GM18507 (cell line): ENCODE measurements at places on chromosomes 4 and X.

GRCh38 chr4:72743078-72743477 lies 174.1 kb upstream of the ADAMTS3 start:
- no peak for DNase-seq

DNA sequence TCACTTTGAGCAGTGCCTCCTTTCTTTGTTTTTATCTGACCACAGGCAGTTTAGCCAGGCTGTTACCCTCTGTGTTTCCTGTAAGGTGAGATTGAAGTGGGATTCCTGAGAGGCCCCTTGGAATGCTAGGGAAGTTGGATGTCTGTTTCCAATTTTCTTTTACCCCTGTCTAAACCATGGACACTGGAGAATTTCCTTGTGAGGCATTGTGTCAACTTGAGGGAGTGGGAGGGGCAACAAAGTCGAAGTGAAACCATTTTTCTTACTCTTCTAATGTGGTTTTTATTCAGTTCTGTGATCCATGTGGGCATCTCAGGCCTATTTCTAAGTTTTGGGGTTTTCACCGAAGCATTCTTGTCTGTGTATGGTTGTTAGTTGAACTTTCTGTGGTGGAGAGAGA lies 296.1 kb upstream of the UGT8 start:
- no peak for DNase-seq

DNA sequence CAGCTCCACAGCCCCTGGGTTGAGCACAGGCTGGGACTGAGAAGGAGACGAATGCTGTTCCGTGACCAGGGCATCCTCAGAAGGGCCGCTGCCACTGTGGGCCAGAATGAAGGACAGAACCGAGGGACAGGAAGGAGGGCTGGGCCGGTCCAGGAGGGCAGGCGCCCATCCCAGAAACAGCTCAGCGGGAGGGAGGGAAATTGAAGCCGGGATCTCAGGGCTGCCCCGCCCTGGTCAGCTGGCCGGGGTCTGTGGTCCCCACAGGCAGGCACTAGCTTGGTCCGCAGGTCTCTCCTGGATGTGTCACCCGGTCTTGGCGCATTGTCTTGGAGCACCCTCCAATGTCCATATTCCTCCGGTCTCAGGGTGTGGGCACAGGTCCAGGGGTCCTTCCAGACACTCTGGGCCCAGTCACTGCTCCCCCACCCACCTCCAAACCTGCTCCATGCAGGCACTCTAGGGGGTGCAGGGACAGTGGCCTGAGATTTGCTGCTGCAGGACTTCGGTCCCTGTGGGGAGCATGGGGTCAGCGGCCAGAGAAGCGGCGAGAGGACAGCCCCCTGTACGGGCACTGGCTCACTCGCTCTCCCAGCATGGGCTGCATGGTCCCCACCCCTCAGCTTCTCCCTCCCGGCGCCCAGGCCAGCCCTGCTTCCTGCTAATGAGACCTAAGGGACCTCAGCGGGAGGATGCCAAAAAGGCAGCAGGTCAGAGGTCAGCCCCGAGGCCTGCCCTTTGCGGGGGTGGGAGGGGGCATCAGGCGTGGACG lies 23.9 kb upstream of the MXD4 start:
- no peak for DNase-seq

DNA sequence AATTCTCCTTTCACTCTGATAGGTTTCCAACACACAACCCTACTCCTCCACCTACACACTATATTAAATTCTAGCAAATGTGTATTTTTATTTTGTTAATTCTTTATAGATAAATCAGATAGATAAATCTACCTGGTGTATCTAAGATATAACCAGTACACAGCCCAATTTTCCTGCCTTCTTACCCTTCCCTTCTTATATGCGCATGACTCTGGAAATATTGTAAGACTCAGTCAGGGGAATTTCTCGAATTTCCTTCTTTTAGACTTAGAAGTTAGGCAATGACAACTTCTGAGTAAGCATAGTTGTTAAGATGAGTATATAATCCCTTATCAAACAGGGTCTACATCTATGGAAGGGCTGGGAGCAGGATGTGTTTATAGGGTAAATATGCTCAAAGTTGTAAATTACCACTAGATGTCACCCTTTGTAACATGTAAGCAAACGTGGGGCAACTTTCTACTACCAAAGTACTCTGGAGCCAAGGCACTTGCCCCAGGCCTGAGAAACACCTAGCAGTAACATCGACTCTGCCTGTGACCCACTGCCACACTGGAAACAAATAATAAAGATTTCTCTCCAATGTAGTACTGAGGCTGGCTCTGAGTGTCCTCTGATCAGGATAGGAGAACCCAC lies 444.7 kb downstream of the IQCM start:
- DNase-seq = no peak

DNA sequence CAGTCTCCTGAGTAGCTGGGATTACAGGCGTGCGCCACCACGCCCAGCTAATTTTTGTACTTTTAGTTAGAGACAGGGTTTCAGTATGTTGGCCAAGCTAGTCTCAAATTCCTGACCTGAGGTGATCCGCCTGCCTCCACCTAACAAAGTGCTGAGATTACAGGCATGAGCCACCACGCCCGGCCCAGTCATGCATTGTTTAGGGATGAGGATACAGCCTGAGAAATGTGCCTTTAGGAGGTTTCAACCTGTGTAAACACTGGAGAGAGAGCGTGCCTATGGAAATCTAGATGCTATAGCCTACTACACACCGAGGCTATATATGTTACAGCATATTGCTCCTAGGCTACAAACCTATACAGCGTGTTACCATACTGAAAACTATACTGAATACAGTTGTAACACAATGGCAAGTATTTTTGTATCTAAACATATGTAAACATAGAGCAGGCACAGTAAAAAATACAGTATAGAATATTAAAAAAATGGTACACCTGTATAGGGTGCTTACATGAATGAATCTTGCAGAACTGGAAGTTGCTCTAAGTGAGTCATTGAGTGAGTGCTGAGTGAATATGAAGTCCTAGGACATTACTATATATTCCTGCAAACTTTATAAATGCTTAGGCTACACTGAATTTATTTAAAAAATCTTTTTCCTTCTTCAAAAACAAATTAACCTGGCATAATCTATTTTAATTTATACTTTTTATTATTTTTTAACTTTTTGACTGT lies 588.2 kb upstream of the ADGRL3 start:
- DNase-seq = no peak

DNA sequence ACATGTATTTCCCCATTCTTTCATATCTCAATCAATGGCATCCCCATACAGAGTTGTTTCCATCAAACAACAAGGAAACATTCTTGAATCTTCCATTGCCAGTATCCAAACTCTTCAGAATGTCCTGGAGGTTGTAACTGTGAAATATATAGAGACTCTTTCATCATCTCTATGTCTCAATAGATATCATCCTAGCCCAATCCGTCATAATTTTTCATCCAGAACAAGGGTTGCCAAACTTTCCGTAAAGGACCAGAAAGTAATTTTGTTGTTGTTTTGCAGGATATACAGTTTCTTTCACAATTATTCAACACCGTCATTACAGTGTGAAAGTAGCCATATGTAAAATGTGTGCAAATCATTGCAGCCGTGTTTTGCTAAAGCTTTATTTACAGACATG lies 15.2 kb upstream of the CXCL6 start:
- DNase-seq = no peak

DNA sequence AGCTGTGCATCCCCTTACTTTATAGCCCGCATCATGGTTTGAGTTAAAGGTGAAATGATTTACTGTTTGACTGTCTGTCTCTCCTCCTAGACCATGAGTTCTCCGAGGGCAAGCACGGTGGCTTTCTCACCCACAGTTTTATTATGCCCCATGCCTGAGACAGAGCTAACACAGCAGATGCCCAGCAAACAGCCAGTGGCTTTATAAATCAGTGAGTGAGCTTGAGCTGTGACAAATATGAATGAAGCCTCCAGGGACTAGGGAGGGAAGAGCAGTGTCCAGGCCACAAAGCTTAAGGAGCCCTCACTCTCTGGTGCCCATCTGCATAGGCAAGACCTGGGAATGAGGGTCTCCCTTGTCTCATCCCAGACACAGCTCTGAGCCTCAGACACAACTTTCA lies 57.9 kb downstream of the FHDC1 start:
- DNase-seq = no peak

DNA sequence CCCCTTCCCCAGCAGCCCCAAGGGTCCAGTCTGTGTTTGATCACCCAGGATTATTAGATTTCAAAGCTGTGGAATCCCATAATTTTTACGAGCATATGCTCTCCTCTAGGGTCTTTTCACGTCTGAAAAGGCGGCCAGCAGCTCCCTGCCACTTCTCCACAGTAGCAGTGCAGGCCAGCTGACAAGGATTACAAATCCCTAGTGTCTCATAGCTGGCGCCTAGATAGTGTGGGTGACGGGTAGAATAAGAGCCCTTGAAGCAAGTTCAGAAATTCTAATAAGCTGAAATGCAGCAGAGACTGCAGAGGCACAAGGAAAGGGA lies 79.4 kb downstream of the RLIM start:
- DNase-seq = no peak

DNA sequence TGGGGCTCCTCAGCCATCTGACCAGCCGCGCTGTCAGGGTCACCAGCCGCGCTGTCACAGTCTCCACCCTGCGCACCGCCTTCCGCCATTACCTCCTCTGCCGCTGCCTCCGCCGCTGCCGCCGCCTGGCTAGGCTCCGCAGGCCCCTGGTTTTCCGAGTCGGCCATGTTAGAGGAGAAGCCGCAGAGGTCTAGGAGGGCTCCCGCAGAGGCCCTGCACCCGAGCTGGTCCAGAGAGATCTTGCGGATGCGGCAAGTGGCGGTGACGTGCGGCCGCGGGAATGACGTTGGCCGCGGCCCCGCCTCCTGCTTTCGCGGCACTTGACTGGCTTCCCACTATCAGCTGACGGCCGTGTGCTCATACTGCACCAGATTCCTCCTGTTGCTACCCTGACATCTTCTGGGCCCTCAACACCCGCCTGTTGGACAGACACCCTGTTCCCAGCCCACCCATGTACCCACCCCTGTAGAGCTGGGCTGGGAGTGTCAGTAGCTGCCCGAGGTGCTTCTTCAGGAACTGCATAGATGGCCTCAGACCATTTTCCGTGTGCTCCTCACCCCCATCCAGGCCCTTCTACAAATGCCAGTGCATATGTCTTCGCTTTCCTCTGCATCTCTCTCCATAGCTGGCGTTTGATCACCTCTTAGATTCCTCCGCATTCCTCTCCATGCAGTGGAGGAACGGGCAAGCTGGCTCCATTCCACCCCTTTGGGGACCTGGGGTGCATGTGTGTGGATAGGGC lies at the start of gene NAP1L5:
Gene NAP1L5, minus strand, starts transcription at position 242 of the 742 bp plus-strand sequence. Its CDS starts 75 bp downstream, at position 167.
- peak; percentile 23 for DNase-seq

DNA sequence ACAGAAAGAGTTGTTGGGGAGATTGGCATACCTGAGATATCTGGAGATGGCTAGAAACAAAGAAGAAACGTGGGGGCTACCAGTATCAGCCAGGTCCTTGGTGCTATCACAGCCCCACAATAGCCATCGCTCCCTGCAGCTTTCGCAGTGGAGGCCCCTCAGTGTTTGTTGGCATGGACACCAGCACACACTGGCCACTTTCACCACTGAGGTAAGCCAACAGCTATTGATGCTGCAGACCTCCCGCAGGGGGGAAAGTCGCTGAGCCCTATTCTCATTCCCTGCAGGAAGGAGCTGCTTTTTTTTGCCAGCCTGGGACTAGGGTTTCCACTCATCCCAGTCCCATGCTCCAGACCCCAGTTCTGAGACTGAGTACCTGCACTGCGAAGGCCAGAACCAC lies 879.2 kb upstream of the IGFBP7 start:
- no peak for DNase-seq

- DNase-seq = no peak
Observed at GRCh38 chrX:103629318-103630170, 769 bp downstream of the TCEAL1 start.

GRCh38 chr4:119666653-119667091 lies 38.1 kb upstream of the PDE5A start:
- no peak for DNase-seq

DNA sequence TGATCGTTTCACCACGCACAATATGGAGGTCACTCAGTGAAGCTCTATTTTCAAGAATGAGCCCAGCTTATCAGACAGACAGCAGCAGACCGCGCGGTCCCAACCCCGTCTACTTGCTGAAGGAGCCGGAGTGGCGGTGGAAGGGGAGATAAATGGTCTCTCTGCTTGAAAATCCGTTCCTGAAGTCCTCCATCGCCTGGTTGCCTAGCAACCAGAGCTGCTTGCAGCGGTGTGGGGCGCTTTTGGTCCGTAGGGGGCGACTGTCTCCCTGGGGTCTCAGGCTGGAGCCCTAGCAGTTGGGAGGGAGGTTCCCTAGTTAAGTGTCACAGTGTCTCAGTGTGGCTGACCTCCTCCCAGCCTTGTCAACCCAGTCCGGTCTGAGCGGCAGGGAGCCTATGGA lies 8.3 kb upstream of the DLG3 start:
- DNase-seq = no peak

DNA sequence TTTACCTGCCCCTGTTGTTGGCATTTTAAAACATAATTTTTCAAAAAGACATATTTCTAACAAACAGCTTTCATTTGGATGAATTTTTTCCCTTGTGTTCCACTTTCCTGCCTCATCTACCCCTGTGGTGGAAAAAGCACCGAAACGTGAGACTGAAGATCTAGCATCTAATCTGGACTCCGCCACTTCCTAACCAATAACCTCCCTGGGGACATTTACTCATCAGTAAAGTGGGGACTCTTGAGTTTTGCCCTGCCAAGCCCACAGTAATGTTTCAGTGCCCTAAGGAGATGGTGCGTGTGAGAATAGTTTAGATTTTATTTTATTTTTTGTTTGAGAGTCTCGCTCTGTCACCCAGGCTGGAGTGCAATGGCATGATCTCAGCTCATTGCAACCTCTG lies 56.7 kb downstream of the ADGRG2 start:
- DNase-seq = no peak

DNA sequence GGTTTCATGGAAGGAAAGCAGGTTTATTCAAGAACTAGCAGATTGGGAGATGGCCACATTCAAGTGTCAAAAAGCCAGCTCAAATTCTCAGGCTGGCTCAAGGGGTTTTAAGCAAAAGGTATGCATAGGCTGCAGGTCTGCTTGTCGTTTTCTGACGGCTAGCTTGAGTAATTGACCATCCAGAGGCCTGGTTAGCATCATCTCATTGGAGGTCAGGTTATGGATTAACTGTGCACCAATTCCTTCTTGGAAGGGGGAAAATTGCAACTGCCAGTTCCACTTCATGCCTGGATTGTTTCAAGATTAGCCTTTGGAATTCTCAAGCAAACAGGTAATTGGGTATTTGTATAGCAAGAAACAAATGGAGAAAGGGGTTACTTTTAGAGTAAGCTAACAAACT lies 62.1 kb downstream of the FUNDC1 start:
- DNase-seq = no peak
